LHCN-M2 (cell line): ENCODE measurements at places on chromosomes 2 and 18.

DNA sequence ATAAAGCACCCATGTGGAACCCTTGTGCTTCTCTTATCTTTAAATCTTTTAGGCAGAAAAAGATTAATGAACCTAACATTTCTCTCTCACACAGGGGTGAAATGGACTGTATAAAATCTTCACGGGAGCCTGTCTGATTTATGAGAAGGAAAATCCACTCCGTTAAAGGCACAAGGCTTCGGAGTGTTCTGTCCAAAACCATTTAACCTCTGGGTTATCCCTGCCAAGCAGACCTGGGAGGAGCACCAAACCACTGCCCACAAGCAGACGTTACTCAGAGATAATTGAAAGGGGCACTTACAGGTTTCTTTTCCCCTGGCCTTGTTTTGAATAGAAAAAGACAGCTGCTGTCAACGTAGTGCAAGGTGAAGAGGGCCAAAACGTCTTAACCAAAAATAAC, 184.4 kb upstream of the DOK6 start:
- no peak for DNase-seq

DNA sequence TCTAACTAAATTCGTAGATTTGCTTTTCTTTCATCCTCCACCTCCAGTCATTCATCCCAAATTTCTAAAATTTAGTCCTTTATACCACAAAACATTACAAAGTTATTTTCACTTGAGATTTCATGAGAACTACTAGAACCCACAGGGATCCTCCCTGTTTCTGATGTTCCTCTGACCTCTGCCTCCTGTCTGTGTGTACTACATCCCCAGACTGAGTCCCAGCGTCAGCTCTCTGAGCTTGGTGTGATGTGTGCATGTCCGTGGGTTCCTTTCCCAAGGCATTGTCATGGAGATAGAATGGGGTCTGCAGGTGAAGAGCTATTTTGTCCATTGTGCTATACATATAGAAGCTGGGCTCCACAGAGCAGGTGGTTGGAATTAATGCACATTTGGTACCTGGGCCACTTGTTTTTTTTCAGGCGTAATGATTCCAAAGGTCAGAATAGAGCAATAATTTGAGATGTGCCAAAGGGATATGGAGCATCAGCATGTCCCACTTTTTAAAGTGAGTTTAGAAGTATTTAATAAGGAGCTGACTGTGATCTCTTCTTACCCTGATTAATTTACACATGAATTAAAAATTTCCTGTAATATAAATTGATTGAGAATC, 151.2 kb upstream of the BOD1L2 start:
- DNase-seq: no peak

DNA sequence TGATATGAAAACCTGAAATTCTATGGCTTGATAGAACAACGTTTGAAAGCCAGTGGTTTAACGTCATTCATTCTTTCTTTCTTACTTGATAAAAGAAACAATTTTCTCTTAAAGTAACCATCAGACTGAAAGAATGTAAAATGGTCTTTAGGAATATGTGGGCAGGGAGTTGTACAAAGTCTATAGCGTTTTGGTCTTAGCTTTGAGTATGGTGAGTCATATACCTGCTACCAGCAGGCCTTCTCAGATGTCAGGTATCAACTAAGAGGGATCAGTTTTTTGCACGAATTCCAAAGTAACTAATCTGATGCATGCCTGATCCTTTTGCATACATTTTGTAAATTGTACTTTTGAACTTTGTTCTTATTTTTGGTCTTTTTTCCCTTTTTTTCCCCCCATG, 101.5 kb upstream of the DSEL start:
- DNase-seq: no peak

DNA sequence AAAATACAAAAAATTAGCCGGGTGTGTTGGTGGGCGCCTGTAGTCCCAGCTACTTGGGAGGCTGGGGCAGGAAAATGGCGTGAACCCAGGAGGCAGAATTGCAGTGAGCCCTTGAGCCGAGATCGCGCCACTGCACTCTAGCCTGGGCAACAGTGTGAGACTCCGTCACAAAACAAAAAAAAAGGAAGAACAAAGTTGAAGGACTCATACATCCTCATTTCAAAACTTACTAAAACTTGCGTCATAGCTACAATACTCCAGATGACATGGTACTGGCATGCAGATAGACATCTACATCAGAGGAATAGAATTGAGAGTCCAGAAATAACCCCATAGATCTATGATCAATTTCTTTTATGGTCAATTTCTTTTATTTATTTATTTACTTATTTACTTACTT, 13.6 kb upstream of the CYP27C1 start:
- no peak for DNase-seq

- peak; percentile 73 for DNase-seq
Observed at GRCh38 chr2:69946351-69947324, 14.8 kb downstream of the ASPRV1 start.

GRCh38 chr2:111030945-111031344, 89.8 kb upstream of the BCL2L11 start:
- no peak for DNase-seq

GRCh38 chr18:5630057-5630899, 86.5 kb upstream of the EPB41L3 start:
- no peak for DNase-seq

GRCh38 chr2:197308996-197309690, 1.4 kb downstream of the ANKRD44 start:
- DNase-seq: no peak

GRCh38 chr2:116952254-116952653, 862.2 kb upstream of the DDX18 start:
- no peak for DNase-seq

DNA sequence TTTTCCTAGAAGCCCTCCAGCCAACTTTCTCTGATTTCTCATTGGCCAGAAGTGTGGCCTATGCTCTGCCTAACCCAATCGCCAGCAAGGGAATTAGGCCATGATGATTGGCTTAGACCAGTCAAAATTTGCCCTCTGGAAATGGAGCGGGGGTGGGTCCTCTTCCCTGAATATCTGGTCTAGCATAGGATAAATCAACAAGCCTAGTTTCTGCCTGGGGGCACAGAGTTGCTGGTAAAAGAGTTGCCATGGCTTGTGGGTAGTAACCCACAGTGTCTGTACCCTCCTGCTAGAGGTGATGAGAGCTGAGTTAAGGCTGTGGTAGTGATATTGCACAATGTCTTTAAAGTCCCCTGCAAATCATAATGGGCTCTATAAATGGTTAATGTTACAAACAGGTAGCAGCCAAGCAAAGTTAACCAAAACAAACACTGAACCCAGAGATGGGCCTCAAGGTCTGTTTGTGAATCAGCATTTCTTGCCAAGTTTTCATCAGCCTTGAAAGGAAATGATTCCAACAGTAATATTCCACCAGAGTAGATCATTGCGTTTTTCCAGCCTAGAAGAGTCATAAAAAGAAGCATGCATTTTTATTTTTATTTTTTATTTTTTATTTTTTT, 19.3 kb downstream of the GALM start:
- no peak for DNase-seq

- no peak for DNase-seq
Observed at GRCh38 chr2:231193216-231193615, 5.2 kb upstream of the ARMC9 start.

- DNase-seq: no peak
Observed at GRCh38 chr2:203252818-203253217, 14.0 kb downstream of the CYP20A1 start.

DNA sequence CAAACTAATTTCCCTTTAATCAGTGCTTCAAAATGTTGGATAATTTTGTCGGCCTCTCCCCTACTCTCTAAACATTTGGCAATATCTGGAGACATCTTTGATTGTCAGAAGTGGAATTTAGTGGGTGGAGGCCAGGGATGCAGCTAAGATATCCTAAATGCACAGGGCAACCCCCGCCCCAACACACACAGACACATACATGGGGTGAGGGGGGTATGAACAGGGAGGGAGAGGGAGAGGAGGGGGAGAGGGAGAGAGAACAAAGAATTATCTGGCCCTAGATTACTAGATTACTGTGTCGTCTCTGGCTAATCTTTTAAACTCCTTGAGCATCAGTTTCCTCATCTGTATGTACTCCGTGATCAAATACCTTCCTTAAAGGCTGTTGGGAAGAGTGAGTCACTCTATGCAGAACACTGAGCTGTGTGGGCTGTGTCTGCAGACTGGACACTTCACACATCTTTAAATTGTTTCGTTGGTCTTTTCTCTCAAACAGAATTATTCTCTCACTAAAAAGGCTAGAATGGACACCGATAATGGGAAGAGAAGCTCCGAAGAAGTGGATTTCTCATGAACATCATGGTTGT, 2.9 kb downstream of the RNF149 start:
- peak; percentile 48 for DNase-seq

DNA sequence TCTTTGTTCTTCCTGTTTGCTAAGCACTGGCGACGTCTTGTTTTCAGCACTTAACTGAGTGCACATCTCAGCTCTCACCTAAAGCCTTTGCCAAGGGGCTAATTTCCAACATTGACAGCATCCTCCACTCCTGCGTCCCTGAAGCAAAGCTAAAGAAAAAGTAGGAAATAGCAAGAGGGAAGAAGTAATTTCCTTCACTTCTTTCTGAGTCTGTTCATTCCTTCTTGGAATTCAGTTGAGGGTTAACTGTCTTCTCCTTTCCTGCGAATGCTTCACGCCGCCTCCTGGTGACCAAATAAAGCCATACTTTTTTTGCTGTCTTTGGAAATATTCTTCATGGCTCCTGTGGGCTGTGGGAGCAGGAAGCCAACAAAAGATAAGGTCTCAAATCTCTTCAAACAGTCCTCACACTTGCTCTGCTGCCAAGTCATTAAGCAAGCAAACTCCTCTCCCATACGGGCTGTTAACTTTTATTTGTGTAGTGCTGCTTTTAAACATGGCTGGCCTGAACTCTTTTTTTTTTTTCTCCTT, 100.9 kb downstream of the DPP10 start:
- no peak for DNase-seq

DNA sequence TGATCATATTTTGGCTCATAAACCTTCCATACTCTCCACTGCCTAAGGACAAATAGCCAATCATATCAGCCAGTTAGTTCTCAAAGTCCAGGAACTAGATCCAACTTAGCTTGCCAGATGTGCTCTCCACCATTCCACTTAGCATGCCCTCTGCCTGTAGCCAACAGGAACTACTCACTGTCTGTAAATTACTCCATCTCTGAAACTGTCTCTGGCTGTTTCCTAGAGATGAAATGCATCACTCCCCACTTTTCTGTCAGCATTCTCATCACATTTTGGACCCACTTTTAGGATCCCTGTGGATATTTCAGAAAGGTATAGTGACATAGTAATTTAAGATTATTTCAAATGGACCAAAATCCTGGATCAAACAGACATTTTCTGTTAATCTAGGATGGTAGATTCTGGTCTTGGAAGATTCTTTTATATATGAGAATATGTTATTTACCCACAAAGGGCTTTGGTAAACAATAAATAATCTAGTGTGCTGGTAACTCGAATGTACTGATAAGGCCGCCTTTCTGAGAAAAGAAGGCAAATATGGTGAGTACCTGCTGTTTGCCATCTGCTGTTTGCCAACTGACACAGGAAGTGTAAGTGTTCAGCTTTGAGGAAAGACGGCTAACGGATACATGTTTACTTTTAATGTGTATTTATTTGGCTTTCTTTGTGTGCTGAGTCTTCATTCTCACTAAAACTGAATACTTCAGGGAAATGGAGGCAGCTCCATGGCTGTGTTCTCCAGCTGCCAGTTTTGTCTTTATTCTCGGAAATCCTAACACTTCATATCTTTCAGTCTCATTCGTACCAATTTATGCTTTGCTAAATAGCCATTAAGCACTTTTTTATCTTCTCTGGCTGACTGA, 79.5 kb downstream of the EVA1A start:
- DNase-seq: peak; percentile 25

DNA sequence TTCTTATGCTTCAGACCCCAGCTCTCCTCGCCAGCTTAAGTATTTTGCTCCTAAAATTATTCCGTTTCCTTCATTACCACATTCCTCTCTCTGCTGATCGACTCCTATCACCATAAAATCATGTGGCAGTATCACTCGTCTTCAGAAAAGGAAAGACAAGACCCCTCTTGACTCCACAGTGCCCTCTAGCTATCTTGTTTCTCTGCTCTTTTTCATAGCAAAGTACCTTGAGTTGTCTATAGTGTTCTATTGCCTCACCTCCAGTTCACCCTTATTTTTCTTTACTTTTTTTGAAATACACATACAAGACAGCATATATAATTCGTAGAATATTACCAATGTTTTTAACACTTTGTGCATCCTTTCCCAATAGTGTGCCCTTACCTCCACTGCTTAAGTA, 273.2 kb upstream of the SIX3 start:
- DNase-seq: peak; percentile 25

- no peak for DNase-seq
Observed at GRCh38 chr2:204051476-204051875, 114.9 kb downstream of the ICOS start.

DNA sequence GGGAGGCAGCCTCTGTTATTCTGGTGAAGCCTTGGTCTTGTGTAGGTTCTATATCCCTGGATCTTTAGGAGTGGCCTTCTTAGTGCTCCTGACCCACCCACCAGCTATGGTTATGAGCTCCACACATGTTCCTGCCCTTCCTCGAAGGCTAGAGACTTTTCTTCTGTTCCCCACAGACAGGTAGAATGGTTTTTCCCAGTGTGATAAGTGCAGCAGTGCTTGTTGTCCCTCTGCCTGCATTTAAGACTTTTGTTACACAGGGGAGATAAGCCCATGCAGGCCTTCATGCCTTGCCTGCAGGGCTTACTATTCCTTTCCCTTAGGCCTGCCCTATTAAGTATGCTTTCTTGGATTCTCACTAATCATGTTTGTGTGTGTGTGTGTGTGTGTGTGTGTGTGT, 48.4 kb upstream of the DSC1 start:
- DNase-seq: no peak

DNA sequence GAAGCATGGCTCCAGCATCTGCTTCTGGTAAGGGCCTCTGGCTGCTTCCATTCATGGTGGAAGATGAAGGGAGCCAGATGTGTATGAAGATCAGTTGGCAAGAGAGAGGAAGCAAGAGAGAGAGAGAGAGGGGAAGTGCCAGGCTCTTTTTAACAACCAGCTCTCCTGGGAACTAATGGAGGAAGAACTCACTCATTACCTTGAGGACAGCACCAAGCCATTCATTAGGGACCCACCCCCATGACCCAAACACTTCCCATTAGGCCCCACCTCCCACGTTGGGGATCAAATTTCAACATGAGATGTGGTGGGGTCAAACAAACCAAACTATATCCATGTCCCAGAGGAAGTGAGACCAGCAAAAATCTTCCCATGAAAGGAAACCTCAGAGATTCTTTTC, 124.8 kb upstream of the SIX2 start:
- peak; percentile 25 for DNase-seq

DNA sequence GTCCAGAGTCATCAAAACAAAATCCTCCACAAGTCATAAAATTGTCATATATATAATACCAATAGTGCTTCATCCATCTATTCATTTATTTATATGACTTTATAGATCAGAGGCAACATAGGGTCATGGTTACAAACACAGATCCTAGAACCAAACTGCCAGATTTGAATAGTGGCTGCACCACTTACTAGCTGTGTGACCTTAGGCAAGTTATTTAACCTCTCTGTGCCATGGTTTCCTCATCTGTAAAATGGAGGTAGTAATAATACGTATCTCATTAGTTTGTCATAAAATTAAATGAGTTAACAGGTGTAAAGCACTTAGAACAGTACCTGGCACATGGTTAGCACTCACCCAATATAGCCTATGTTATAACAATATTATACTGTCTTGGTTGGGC, 58.9 kb upstream of the BZW1 start:
- DNase-seq: no peak
